ENCODE measurements at places on chromosomes 3 and 15.

- no peak for DNase-seq
These were observed 21.4 kb downstream of the CACNA2D2 start for GRCh38 chr3:50481992-50482391.

DNA sequence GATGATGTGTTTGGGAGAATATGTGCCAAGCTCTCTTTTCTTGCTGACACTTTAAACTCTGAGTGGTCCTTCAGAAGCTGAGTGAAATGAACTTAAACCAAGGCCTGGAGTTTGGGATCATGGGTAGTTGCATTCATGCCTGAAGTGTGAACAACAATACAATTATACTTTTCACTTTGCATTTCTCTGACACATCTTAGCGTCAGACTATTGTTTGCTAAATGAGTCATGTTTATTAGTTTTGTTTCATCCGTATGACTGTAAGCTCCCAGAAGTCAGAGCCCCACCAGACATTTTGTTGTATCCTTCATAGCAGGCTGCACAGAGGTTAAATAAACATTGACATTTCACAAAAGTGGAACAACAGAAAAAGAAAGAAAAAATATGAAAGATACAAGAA lies 542.6 kb downstream of the TUSC7 start:
- no peak for DNase-seq

DNA sequence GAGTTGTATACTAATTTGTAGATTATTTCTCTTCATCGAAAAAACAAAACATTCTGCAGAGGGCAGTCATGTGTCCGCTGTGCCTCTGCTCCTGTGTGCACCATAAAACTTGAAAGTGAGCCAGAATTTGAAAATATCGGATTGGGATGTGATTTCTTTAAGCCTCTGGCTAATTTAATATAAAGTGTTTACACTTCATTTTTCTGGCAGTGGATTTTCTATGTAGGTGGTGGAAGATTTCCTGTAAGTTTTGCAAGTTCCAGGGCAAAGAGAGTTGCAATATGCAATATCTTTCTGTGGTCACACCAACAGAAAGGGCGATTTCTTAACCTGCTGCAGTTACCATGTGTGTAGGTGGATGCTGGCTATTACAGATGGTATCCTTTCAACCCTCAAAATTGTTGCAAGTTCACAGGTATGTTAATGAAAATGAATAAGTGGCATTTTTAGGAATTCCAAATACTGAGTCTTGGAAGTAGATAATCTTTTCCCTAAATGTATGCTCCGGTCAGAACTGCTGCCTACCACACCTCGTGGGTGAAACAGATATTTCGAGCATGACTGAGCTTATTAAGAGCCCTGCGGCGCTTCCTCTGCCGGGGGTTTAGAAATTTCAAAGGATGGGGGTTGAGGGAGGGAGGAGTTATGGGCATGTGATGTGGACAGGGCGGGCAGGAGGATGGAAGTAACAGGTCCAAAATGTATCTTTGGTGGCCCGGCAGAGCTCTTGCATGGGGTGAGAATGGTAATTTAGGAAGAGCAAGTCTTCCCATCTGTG lies 134.0 kb downstream of the PGPEP1L start:
- no peak for DNase-seq

GRCh38 chr3:106135451-106136160 lies 266.8 kb upstream of the CBLB start:
- DNase-seq = no peak

DNA sequence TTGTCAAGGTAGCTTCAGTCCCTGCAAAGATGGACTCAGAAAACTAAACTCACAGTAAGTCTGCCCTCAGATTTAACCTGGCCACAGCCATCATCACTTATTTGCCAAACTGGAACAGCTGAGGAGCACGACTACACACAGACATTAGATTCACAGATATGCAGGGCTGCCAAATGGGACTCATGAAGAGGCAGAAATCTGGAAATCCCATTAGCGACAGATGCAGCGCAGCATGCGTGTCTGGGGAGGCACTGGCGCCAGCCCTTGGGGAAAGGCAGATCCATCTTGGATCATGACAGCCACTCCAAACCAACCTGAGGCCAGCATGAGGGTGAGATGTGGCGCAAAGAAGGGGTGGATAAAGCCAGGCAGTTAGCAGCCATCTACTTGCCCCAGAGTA lies 160.7 kb upstream of the TSC22D2 start:
- DNase-seq = no peak

- DNase-seq = no peak
These were observed 5.7 kb downstream of the PLEKHO2 start for GRCh38 chr15:64847448-64847847.

- peak; percentile 37 for DNase-seq
These were observed 74.7 kb downstream of the SPATA16 start for GRCh38 chr3:173066044-173067004.

DNA sequence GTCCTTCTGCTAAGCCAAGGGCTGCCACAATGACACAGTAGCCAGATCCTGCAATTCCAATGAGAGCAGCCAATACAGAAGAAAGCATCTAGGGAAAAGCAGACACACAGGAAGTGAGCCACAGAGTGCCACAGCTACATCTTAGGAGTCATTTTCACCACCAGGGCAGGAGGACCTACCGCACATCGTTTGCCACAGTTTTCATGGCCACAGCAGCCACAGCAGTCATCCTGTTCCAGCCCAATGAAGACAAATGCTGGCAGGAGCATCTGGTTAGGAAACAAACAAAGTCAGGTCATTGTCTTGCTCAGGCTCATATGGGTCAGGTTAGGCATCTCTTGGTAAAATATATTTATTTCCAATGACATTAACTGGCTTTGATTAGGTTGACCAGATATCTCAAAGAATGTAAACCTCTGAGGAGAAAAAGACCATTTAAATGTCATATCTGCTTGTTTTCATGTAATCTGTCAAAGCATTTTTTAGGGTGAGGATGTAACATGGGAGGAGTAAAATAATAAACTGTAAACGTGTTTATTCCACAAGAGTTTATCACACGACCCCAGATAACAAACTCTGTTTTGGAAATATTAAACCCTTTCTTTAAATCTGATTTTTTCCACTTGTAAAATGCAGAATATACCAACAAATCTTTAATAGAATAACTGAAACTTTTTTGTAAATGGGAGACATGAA lies 1.8 kb downstream of the TM4SF1 start:
- DNase-seq = no peak
